ENCODE measurements at places on chromosomes 5 and 9.

GRCh38 chr5:68643064-68643463, 427.5 kb downstream of the PIK3R1 start:
- no peak for DNase-seq

GRCh38 chr9:129548571-129549135, 72.2 kb downstream of the C9orf50 start:
- no peak for DNase-seq

DNA sequence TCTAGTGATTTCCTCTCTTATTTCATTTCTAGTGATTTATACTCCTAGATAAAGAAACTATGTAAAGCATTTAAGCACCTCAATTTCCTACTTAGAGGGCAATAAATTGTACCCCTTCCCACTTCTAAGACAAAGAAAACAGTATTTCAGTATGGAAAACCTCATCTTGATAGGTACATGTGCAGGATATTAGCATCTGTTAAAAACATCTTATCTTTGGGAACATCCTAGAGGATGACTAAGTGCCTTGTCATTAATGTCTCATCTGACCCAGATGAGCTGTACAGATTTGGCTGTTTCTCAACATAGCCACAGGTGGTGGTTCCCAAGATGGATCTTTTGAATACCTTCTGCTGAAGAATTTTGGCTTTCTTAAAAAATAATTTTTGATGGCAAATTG, 5.7 kb downstream of the MEGF10 start:
- DNase-seq = no peak

- DNase-seq = peak; percentile 95
Observed at GRCh38 chr5:177351392-177352329, at the start of gene LMAN2. TSS of gene LMAN2 (minus strand) at chr5:177351668. CDS start at chr5:177351647, 21 bp downstream.

DNA sequence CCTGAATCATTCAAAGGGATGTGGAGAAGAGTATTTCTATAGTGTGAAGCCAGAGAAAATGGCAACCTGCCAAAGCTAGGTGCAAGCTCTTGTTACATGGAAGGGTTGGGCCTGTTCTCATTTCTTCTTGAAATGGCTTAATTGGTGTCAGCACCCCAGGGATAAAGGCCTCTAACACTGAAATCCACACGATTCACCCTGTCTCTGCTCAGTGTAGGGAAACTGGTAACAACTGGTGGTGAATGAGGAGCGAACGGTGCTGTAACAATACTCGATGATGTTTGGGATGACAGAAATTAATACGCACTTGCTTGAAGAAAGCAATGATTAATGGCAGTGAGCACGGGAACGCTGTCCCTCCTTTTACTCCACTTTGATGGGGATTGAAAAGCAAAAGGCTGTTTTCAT, 16.2 kb downstream of the PBX3 start:
- DNase-seq = no peak

- DNase-seq = no peak
Observed at GRCh38 chr9:31799953-31800609, 584.4 kb upstream of the ACO1 start.
